ENCODE measurements at places on chromosomes 5 and 9.

- no peak for DNase-seq
These were observed 67.9 kb downstream of the IQGAP2 start for GRCh38 chr5:76470976-76471375.

DNA sequence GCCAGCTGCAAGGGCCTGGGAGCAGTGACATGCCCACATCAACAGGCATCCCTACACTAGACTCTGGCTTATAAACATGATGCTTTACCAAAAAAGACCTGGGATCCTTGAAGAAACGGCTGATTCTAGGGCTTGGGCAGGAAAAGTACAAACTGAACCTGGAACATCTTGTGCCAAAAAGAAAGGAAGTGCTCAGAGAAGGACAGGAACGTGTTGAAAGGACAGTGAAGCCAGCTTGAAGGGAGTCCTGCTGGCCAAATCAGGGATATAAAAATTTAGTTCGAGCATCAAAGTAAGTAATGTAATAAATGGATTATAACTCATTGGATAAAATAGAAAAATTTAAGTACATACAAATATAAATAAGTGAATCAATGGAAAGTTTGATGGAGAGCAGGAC is 58.1 kb downstream of the ALDH7A1 start:
- no peak for DNase-seq

- DNase-seq: no peak
These were observed 192.8 kb downstream of the CDH18 start for GRCh38 chr5:19795218-19795617.

- DNase-seq: no peak
These were observed 29.8 kb downstream of the TTC23L start for GRCh38 chr5:34868791-34869190.

DNA sequence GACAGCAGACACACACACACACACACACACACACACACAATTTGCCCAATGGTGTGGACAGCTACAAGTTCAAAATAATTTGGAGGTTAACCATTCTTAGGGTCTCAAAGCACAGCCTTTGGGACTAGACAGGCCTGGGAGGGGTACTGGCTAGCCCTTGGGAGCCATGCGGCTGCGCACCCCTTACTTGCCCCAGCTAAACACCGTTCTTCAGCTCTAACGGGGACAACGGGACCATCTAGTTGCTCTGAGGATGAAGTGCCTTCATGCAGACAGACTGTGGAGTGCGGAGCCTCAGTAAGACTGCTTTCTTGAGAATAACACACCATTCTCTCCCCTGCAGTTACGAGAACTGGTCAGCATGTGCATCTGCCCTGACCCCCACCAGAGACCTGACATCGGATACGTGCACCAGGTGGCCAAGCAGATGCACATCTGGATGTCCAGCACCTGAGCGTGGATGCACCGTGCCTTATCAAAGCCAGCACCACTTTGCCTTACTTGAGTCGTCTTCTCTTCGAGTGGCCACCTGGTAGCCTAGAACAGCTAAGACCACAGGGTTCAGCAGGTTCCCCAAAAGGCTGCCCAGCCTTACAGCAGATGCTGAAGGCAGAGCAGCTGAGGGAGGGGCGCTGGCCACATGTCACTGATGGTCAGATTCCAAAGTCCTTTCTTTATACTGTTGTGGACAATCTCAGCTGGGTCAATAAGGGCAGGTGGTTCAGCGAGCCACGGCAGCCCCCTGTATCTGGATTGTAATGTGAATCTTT is 64.6 kb downstream of the PSMB7 start:
- no peak for DNase-seq

GRCh38 chr9:109781541-109782197 is 1.7 kb downstream of the PALM2AKAP2 start:
- DNase-seq: no peak

DNA sequence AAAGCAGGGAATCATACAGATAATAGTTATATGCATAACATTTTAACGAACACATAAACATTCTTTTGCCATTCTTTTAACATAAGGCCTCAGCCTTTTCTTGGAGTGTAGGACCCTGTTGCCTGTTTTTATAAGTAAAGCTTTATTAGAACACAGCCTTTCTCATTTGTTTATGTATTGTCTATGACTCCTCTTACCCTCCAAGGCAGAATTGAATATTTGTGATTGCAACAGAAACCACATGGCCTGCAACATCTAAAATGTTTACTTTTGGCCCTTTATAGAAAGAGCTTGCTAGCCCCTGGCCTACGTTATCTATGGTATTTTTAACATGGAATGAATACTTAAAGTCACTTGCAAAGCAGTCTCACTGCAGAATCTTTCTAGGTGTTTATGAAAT is 2.6 kb downstream of the SLC31A1 start:
- DNase-seq: no peak

DNA sequence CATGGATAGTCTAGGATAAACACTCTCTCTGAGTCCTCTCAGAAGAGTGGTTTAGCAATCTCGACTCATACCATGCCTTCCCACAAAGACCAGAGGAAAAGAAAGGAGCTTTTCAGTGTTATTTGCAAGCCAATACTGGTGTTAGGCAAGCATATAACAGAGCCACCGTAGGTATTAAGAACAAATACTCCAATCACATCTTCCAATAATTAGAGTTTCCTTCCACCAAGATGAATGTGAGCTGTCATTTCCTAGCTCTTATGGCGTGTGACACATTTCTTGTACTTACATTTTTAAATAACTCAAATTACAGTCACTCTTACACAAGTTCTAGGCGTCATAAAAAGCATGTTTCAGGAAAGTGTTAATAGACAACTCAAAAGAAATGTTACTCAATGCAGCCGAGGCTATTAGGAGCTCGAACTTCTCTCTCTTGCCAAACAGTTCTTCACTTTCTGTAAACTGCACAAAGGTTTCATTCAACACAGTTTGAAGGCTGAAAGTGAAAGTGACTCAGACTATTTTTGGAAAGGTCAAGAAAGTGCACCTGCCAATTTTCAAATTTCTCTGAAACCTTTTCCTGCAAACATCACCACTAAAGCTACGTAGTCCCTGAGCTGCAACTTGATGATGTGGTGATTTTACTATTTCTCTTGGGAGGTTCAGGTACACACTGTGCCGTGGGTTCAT is 153.8 kb downstream of the AUH start:
- DNase-seq: no peak

GRCh38 chr5:61631438-61631941 is 299.4 kb downstream of the ZSWIM6 start:
- no peak for DNase-seq

DNA sequence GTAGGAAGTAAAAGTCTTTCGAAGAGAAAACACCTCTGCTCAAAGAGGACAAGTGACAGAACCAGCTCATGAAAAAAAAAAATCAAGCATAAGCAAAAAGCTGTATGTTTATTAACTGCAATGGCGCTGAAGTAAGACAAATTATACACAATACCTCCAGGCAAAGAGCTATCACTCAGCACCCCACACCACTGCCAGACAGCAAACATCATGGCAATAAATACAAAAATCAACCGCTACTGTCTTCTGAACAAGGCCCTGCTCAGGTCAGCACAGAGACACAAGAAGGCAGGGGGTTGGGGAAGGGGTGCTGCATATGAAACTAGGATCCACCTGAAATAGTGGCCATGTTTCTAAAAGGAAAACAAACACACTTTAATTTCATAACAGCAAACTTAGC is 50.4 kb downstream of the MAPKAP1 start:
- no peak for DNase-seq

GRCh38 chr5:113153512-113154097 is 177.0 kb downstream of the DCP2 start:
- no peak for DNase-seq

- DNase-seq: no peak
These were observed 5.7 kb downstream of the TBCA start for GRCh38 chr5:77770293-77771005.
